ENCODE measurements at places on chromosomes 5 and 9. TPM values are rescaled to one million over a fixed set of nuclear protein-coding genes. Genes with fewer than 3 reads are reported as not detected.

- DNase-seq, result no peak
Measured at GRCh38 chr9:126454215-126454614, 127.6 kb downstream of the MVB12B start.

GRCh38 chr5:3393920-3394597 lies 201.6 kb upstream of the IRX1 start:
- no peak for DNase-seq

DNA sequence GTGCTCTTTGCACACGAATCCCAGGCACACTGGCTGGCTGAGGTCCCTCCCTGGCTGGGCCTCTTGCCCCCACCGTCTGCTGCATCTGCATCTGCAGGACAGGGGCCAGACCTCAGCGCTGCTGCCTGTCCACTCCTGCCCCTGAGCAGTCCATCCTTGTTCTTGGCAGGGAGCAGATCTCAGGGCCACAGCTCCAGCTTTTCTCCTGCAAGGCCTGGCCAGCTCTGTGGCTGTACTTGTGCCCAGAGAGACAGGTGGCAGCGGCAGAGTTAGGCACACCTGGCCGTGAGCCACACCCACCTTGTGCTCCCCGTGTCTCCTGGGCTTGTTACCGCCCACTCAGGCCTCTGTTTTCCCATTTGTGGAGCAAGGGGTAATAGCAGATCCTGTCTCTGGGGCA lies 13.9 kb downstream of the NEK6 start:
- no peak for DNase-seq

- no peak for DNase-seq
Measured at GRCh38 chr9:79763671-79764285, 192.0 kb downstream of the TLE4 start.

- DNase-seq, result no peak
Measured at GRCh38 chr9:536597-537511, 304.6 kb upstream of the DMRT1 start.

DNA sequence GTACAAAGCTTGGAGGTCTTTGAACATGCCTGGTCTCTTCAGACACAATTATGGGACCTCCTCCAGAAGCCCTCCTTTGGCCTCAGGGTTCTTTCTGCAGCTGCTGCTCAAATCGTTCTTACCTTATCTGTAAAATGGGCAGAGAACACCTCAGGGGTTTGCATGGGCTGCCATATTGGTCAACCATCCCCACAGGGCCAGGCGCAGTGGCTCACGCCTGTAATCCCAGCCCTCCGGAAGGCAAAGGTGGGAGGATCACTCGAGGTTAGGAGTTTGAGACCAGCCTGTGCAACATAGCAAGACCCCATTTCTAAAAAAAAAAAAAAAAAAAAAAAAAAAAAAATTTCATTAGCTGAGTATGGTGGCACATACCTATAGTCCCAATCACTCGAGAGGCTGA lies 29.1 kb upstream of the TCF7 start:
- no peak for DNase-seq

DNA sequence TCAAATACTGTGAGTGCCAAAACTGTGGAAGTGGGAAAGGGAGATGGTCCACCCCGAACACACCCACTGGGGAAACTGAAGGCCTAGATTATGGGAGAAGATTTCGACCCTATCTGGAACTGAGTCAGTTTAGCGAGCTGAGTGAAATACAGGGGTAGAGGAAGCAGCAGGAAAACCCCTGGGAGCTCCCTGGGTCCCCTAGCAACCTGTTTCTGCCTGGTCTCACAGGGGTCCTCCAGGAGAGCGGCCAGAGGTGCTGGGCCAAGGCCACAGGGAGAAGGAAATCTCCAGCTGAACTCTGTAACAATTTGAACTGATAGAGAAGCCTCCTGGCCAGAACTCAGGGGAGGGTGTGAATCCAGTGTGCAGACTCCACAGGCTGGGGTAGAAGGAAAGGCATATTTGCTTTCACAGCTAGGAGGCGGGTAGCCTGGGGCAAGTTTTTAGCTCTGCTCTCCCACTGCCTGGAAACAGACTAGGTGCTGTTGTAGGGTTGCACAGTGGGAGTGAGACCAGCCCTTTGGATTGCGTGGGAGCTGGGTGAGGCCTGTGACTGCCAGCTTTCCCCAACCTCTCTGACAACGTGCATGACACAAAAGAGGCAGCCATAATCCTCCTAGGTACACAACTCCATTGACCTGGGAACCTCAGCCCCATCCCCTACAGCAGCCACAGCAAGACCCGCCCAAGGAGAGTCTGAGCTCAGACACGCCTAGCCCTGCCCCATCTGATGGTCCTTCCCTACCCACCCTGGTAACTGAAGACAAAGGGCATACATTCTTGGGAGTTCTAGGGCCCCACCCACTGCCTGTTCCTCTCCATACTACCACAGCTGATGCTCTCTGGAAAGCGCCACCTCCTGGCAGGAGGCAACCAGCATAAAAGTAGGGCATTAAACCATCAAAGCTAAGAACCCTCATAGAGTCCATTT lies 78.8 kb upstream of the GPBP1 start:
- DNase-seq, result peak; percentile 22

DNA sequence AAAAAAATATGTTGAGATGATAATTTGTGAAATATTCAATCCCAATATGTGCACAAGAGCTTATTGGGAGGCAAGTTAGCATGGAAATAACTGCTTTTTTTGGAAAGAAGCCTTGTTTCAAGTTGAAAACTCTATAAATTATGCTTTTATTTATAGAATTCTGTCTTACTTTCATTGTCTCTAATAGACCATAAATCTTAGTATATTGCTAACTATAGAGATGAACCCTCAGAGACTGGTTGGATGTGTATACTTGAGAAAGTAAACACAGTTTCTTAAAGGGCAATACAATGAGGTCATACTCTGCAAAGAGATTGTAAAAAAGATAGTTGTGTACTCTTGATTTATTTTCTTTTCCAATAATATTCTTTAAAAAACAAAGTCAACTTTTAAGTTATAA lies 530.3 kb downstream of the SPATA31D1 start:
- no peak for DNase-seq

GRCh38 chr9:134259708-134260107 lies 66.5 kb upstream of the RXRA start:
- no peak for DNase-seq

DNA sequence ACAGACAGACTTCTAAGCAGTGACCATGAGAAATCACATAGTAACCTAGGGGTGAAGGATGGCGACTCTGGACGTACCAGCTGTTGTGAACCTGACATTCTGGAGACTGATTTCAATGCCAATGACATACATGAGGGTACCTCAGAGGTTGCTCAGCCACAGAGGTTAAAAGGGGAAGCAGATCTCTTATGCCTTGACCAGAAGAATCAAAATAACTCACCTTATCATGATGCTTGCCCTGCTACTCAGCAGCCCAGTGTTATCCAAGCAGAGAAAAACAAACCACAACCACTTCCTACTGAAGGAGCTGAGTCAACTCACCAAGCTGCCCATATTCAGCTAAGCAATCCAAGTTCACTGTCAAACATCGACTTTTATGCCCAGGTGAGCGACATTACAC lies 38.0 kb upstream of the CCDC152 start:
- no peak for DNase-seq

S100Z gene
- 0.17 TPM for polyA plus RNA-seq

WNT8A gene
- 0.04 TPM for polyA plus RNA-seq

F2R gene
- polyA plus RNA-seq, result 13.6 TPM

FABP6 gene
- 0.13 TPM for polyA plus RNA-seq
